ENCODE measurements at places on chromosomes 2 and 18. TPM values are rescaled to one million over a fixed set of nuclear protein-coding genes. Genes with fewer than 3 reads are reported as not detected.

DNA sequence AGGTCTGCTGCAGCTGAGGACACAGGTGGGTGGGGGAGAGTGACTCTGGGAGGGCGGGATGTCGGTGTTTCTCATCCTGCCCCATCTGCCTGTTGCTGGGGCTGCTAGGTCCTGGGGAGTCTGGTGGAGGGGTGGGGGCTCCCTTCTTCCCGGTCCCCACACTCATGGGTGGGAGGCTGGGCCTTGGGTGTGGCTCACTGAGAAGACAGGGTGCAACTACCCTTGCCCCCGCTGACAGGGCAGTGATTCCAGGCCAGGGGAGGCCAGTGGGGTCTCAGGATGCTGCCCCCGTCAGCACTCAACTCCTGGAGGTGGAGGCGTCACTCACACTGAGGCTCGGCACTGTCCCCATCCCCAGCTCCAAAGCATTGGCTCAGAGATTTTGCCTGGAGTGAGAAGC, 7.7 kb upstream of the NFATC1 start:
- DNase-seq = no peak

DNA sequence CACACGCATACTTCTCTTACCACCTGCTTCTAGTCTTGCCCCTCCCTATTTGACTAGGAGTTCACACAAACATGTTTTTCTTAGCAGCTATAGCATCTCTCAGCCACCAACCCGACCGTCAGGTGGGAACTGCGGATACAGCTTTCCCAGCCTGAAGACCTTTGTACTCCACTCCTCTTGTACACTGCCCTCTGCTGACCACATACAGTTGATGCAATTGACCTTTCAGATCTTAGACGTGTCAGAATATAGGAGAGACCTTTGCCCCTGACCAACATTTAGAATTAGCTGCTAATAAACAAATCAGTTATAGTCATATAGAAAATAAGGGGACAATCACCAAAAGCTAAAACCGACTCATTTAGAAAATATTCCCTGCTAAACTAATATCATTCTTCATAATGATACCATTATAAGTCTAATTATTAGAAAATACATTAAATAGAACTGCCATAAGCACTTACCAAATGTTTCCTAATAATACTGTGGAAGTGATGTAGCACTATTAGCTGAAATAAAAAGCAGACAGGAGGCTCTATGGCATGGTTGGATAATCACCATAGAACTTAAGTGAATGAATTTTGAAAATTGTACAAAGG, 208.4 kb downstream of the RAD51AP2 start:
- no peak for DNase-seq

DNA sequence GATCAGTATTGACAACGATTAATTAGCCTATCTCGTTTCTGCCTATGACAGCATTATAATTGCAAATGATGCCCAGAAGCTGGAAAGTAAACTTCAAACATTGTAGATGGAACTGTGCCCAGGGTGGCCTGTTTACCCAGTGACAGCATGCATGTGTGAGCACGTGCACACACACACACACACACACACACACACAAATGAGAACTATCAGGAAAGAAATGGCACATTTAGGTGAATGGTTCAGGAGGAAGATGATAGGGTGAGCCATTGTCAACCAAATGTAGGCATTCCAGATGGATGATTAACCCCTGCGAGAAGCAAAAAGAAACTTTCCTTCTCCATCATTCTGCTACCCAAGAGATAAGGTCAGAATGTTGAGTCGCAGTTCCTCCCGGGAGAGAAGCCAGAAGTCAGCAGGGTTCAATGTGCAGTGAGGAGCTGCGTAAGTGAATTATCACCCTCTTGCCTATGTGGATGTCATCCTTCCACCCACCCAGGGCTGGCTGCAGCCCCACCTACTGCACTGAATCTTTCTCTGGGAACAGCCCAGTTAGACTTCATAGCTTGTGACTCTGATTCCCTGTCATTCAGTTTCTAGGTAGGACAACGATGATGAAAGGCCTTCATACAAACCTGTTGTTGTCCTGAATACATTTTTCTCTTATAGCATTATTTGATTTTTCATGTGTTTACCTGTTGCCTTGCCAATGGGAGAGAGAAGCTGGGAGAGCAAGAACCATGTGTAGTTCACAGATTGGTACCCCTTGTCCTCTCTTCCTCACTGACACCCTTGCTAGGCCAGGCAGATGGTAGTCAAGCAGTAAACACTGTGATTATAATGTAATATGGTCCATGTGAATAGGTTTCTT, 3.5 kb upstream of the APOB start:
- no peak for DNase-seq

- DNase-seq = no peak
These were observed 1441.7 kb upstream of the CELF4 start for GRCh38 chr18:39007031-39007902.

DNA sequence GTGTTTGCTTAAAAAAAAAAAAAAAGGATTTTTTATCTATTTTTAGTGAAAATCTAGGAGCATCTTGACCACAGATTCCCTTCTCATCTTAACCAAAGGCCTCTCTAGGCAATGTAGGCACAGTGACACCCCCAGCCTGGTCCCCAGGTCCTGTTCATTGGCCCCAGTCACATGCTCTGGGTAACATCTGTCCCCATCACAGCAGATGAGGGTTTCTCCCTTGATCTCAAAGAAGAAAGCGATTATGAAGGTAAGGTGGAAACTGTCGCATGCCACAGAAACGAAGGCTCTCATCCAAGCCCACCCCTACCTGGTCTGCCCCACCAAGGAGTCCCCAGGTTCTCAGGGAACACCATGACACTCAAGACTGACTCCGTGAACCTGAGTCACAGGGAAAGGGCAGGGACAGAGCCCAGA, 4.7 kb downstream of the HS6ST1 start:
- no peak for DNase-seq

GRCh38 chr2:78147466-78147865, 625.3 kb upstream of the LRRTM4 start:
- DNase-seq = no peak

DNA sequence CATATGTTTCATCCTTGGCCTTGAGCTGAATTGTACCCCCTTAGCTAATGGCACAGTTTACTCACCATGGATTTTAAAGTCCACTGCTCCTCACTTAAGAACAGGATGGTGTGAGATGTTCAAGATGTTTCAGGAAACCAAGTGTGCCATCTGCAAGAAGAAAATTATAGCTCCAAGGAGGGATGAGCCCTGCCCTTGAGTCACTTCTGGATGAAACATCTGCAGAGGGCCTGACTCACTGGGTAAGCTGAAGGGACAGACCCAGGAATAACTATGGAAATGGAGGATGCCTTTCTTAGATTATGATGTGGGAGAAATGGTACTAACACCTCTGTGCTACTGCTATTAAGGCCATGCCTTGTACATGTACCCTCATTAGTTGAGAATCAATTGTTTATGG, 6.4 kb downstream of the MARS2 start:
- no peak for DNase-seq

Gene LIMS3
- 1.6 TPM for total RNA-seq

Gene CD8A
- 0.96 TPM for total RNA-seq

Gene NT5C1B
- total RNA-seq = not detected

Gene SCYGR2
- not detected for total RNA-seq

Gene AMER3
- total RNA-seq = not detected

Gene ALPI
- total RNA-seq = 0.33 TPM
